ENCODE measurements at places on chromosomes 1 and 21.

- DNase-seq = no peak
Measured at GRCh38 chr1:167794043-167794442, 72.3 kb downstream of the MPZL1 start.

DNA sequence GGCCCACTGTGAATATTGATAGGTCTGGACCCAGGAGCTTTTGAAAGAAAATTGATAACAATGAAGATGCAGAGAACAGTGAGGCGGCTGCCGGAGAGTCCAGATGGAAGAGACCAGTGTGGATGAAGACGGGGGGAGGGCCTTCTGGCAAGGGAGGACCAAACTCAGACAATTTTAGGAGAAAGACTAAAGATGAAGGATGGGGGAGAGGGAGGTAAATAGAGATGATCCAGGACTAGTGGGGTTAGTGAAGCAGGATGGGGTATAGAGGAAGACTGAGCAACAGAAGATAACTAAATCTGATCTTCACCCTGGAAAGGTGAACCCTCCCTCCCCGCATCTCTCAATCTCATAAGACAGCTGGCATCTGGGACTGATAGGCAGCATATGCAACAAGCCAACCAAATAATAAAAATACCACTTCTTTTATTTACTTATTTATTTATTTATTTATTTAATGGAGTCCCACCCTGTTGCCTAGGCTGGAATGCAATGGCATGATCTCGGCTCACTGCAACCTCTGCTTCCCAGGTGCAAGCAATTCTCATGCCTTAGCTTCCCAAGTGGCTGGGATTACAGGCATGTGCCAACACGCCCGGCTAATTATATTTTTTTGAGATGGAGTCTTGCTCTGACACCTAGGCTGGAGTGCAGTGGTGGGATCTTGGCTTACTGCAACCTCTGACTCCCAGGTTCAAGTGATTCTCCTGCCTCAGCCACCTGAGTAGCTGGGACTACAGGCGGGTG, 10.5 kb downstream of the EIF3I start:
- no peak for DNase-seq

DNA sequence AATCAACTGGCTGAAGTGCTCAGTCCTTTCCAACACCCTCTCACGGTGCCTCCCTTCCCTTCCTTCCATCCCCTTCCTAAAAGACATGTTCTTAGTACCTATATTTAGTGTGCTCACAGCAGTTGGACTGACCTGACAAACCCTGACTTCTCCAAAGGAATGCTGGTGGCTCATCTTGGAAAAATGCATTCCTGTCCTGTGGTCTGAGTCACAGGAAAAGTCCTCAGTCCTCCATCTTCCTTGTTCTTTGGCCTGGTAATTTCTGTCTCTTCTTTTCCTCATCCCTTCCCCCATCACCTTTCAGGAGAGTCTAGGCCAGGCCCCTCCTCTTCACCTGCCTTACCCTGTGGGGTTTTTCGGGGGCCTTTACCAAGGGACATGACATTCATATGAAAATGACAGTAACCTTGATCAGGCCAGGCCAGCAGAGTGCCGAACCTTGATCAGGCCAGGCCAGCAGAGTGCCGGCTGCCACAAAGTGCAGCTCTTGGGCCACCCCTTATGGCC, 7.2 kb downstream of the ATP1B1 start:
- DNase-seq = no peak

- DNase-seq = no peak
Measured at GRCh38 chr1:100969327-100969726, 56.3 kb downstream of the DPH5 start.

DNA sequence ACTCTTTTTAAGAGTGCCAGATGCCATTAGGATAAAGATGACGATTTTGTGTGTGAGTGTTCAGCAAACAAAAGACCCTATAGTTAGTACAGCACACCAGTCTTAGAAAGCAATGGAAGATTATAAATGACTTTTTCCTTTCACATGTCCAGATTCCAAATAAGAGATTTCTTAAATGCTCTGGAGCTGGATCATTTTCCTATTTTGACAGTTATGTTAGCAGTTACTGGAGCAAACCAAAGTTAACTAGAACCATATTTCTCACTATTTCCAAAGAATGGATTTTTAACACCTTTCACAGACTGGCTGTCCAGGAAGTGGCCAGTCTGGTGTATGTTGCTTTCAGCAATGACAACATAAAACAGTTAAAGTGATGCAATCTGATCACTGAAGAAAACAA, 905.8 kb upstream of the ADGRL2 start:
- no peak for DNase-seq
